ENCODE measurements at places on chromosomes 16 and 17. TPM values are rescaled to one million over a fixed set of nuclear protein-coding genes. Genes with fewer than 3 reads are reported as not detected.

- no peak for DNase-seq
Measured at GRCh38 chr16:27320261-27321012, 6.7 kb downstream of the IL4R start.

- no peak for DNase-seq
Measured at GRCh38 chr16:89373355-89374110, 116.8 kb downstream of the ANKRD11 start.

The MPP2 gene
- 0.90 TPM for total RNA-seq

- DNase-seq, result no peak
Measured at GRCh38 chr16:77531752-77532151, 96.9 kb upstream of the ADAMTS18 start.

DNA sequence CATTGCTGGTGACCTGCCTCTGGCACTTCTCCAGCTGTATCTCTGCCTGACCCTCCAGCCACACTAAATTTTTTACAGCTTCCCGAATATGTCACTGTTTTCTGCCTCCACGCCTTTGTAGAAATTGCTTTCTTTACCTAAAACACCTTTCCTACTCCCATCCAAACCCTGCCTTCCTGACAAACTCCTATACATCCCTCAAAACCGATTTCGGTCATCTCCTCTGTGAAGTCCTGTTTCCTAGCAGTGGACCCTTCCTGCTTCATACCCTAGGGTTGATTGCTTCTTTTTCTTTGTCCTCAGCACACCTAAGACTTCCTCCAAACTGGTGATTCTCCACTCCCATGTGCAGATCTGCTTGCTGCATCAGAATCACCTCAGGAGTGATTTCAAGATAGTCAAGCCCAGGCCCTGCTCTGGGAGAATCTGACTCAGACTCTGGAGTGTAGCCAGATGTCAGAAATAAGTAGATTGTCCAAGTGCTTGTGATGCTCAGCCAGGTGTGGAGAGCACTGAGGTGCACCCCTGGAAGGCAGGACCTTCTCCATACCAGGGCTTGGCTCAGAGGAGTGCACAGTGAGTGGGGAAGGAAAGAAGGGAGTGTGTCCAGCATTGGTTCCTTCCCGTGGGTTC is 184.2 kb downstream of the COPRS start:
- no peak for DNase-seq

The GNGT2 gene
- total RNA-seq, result 26.5 TPM
